Aortic smooth muscle cell (primary cell): ENCODE measurements at places on chromosomes 3 and 15. TPM values are rescaled to one million over a fixed set of nuclear protein-coding genes. Genes with fewer than 3 reads are reported as not detected.

CLDN1 gene
- total RNA-seq: not detected in 2 replicates

CIAO2A gene
- total RNA-seq: 55.9 and 64.7 TPM in 2 replicates

EPHA6 gene
- 0.13 TPM in 1 of 2 replicates, not detected in the other for total RNA-seq

GPR149 gene
- not detected in 2 replicates for total RNA-seq

CP gene
- 17.2 and 63.3 TPM in 2 replicates for total RNA-seq

LXN gene
- 157 and 377 TPM in 2 replicates for total RNA-seq

CELF6 gene
- 0.13 and 0.25 TPM in 2 replicates for total RNA-seq

GXYLT2 gene
- 2.6 and 4.4 TPM in 2 replicates for total RNA-seq

PAQR9 gene
- 0.25 and 0.40 TPM in 2 replicates for total RNA-seq

KLF15 gene
- total RNA-seq: 2.9 and 3.2 TPM in 2 replicates

DUOXA1 gene
- not detected in 2 replicates for total RNA-seq

VWA5B2 gene
- 0.06 TPM in 1 of 2 replicates, not detected in the other for total RNA-seq

C3orf22 gene
- not detected in 2 replicates for total RNA-seq

SEMA3B gene
- total RNA-seq: 11.1 and 12.4 TPM in 2 replicates

CNTN4 gene
- total RNA-seq: 0.19 TPM in 1 of 2 replicates, not detected in the other

FAM3D gene
- 0.13 and 0.19 TPM in 2 replicates for total RNA-seq

CPA3 gene
- total RNA-seq: 0.12 and 0.40 TPM in 2 replicates

POU1F1 gene
- total RNA-seq: not detected in 2 replicates

BFSP2 gene
- not detected in 2 replicates for total RNA-seq

SPATA12 gene
- under 0.01 and 0.06 TPM in 2 replicates for total RNA-seq

SLC35G2 gene
- 11.4 and 16.2 TPM in 2 replicates for total RNA-seq

DAZL gene
- total RNA-seq: not detected in 2 replicates

RAMAC gene
- 33.7 and 37.6 TPM in 2 replicates for total RNA-seq

SPINK8 gene
- total RNA-seq: not detected in 2 replicates

HTR3E gene
- not detected in 2 replicates for total RNA-seq

NMNAT3 gene
- 2.1 TPM in 2 replicates for total RNA-seq

CADM2 gene
- total RNA-seq: 0.12 TPM in 1 of 2 replicates, not detected in the other

PTX3 gene
- total RNA-seq: 194 and 257 TPM in 2 replicates

PLA2G4D gene
- not detected in 2 replicates for total RNA-seq

C3orf70 gene
- total RNA-seq: 0.99 and 2.0 TPM in 2 replicates

CHDH gene
- total RNA-seq: under 0.01 and 0.06 TPM in 2 replicates

NEK11 gene
- 5.8 and 8.4 TPM in 2 replicates for total RNA-seq

SLC22A13 gene
- total RNA-seq: 0.13 and 0.31 TPM in 2 replicates

C2CD4A gene
- total RNA-seq: 0.06 and 0.26 TPM in 2 replicates

SPTBN5 gene
- total RNA-seq: 0.53 and 0.68 TPM in 2 replicates

HIGD2B gene
- 0.13 TPM in 1 of 2 replicates, not detected in the other for total RNA-seq

LAMB2 gene
- total RNA-seq: 648 and 801 TPM in 2 replicates

GOLGA8F gene
- total RNA-seq: not detected in 2 replicates

WDR93 gene
- total RNA-seq: under 0.01 and 0.06 TPM in 2 replicates

P2RY12 gene
- 0.13 TPM in 1 of 2 replicates, not detected in the other for total RNA-seq

PARP15 gene
- total RNA-seq: 0.26 and 0.31 TPM in 2 replicates

RASGRF1 gene
- total RNA-seq: not detected in 2 replicates

EPM2AIP1 gene
- 17.0 and 20.8 TPM in 2 replicates for total RNA-seq

ECE2 gene
- not detected in 2 replicates for total RNA-seq

GOLGA8J gene
- 0.06 and 0.13 TPM in 2 replicates for total RNA-seq

ADIPOQ gene
- not detected in 2 replicates for total RNA-seq

SERINC4 gene
- total RNA-seq: under 0.01 and 0.06 TPM in 2 replicates

ZBBX gene
- 0.06 TPM in 1 of 2 replicates, not detected in the other for total RNA-seq

GOLGA6A gene
- not detected in 2 replicates for total RNA-seq

ALG1L2 gene
- not detected in 2 replicates for total RNA-seq

FMN1 gene
- total RNA-seq: 0.12 and 0.13 TPM in 2 replicates

ANKRD63 gene
- total RNA-seq: not detected in 2 replicates

WDR49 gene
- 0.12 and 0.13 TPM in 2 replicates for total RNA-seq

DUOX2 gene
- not detected in 2 replicates for total RNA-seq

CFAP20DC gene
- 1.1 and 1.5 TPM in 2 replicates for total RNA-seq

FANCD2OS gene
- total RNA-seq: not detected in 2 replicates

LARP6 gene
- 49.7 and 49.9 TPM in 2 replicates for total RNA-seq
